ENCODE measurements at places on chromosomes 11 and 22. TPM values are rescaled to one million over a fixed set of nuclear protein-coding genes. Genes with fewer than 3 reads are reported as not detected.
A peak's percentile ranks its signal among the peaks of the same experiment; 100 is the strongest.

KCNQ1 gene
- total RNA-seq = not detected

KRTAP5-7 gene
- not detected for total RNA-seq

GDPD4 gene
- not detected for total RNA-seq

DNA sequence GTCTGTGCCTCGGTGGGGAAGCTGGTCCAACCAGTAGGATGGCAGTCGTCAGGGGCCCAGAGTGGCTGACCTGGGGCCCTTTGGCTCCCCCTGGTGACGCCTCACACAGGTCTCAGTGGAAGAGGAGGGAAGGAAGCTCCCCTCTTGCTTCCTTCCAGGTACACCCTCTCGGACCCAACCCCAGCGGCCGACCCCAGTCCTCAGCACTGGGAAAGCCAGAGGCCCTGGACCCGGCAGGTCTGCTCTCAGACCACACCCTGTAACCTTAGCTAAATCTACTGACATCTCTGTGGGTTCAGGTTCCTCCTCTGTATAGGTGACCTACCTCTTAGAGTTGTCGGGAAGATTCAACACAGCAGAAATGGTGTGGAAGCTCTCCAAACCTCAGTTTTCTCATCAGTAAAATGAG, 3.4 kb upstream of the SCUBE1 start:
- peak; percentile 42 for DNase-seq

- no peak for DNase-seq
Measured at GRCh38 chr22:46626911-46627805, 7.0 kb downstream of the GRAMD4 start.

- no peak for DNase-seq
Measured at GRCh38 chr22:22944268-22944985, 56.8 kb downstream of the IGLL5 start.

- peak; percentile 81 for DNase-seq
Measured at GRCh38 chr11:88293931-88294330, 43.6 kb downstream of the CTSC start.

DNA sequence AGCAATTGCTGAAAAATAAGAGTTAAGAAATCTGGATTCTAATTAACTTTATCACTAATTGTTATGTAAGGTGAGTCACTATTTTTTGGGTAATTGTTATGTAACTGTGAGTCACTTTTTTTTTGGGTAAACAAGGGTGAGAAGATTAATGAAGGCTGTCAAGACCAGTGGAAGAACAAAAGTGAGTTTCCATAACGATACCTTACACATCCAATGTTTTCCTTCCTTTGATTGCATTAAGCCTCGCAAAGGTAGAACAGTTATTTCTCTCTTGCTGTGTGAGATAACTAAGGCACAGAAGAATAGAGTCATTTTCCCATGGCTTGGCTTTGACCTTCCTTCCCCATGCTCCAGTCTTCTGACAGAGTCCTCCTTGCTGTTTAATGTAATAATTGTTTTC, 374.7 kb downstream of the DDX10 start:
- no peak for DNase-seq

- peak; percentile 95 for DNase-seq
Measured at GRCh38 chr11:9765320-9766101, 101.6 kb downstream of the SWAP70 start.

- DNase-seq = no peak
Measured at GRCh38 chr11:95524314-95525036, 265.1 kb downstream of the FAM76B start.

DNA sequence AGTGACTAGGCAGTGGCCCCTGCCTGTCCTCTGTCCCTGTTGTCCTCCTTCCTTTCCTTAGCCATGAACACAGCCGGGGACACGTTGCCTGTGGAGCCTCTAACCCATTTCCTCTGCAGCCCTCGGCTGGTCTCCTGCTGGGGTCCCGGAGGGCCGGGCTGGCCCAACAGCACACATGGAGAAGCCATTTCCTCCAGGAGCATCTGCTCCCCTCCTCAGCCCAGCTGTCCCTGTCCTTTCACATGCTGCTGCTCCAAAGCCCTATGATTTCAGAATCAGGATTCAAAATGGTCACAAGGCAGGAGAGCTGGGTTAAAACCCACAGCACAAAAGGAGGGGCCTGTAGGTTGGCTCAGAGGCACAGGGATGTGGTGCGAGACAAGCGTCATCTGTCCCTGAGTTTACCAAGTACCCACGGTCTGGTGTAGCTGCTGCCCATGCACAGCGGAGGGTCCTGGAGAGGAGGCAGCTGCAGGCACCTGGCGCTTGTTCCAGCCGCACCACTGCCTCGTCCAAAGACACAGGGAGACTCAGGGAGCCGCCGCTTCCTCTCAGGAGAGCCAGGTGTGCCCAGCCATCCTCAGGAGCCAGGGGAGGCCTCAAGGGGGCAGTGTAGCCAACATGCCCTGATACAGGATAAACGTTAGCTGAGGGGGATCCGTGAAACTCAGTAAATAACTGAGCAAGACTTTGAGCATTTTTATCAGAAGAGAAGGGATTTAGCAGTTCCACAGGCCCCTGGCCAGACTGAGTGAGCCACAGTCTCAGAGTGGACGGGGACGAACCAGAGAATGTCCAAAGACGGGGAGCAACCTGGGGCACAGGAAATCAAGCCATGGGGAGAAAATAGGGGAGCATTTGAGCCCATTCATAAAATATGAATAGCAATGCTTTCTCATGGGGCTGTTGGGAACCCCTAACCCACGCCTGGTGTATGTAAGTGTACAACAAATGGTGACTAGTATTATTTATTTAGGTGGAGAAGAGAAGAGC, 3.9 kb upstream of the VSIG10L2 start:
- DNase-seq = peak; percentile 26

DNA sequence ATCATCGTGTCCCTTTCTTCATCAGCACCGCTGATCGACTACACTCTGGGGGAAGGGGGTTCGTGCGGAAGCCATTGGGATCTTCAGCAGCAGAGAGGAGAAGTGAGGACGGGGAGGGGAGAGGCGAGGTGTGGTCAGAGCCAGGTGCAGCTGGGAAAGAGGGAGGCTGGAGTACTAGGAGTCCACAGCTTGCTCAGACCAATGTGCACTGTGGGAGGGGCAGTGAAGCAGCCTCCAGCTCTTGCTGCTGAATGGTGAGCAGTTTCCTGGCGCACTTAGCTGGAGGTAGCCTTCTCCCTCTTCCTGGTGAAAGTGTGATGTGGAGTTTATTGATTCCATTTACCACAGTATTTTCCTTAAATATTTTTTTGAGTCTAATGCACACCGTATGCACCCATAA, 99.0 kb upstream of the NECTIN1 start:
- DNase-seq = no peak
